ENCODE measurements at places on chromosomes 7 and 10.

DNA sequence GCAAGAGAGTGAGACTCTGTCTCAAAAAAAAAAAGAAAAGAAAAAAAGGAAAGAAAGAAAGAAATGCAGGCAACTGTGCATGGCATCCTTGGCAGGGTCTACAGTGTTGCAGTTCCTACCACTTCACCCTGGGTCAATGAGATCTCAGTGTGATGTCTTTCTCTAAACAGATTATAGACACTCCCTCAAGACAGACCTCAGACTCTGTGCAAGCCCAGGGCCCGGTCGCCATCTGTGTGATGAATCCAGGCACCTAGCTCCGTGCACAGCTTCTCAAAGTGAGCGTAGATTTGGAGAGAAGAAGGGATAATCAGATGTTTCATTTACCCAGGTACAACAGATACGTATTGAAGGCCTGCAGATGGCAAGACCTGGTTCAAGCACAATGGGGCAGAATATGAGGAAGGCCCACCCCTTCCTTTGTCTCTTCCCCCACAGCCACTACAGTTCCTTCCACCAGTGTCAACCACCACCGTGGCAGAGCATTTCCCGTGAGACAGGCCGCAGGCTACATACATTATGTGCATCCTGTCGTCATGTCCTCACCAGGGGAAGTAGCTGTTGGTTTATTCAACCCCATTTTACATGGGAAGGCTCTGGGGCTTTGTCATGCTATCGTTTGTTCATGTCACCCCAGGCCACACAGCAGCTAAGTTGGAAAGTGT lies 471.7 kb upstream of the GALNT17 start:
- no peak for DNase-seq

DNA sequence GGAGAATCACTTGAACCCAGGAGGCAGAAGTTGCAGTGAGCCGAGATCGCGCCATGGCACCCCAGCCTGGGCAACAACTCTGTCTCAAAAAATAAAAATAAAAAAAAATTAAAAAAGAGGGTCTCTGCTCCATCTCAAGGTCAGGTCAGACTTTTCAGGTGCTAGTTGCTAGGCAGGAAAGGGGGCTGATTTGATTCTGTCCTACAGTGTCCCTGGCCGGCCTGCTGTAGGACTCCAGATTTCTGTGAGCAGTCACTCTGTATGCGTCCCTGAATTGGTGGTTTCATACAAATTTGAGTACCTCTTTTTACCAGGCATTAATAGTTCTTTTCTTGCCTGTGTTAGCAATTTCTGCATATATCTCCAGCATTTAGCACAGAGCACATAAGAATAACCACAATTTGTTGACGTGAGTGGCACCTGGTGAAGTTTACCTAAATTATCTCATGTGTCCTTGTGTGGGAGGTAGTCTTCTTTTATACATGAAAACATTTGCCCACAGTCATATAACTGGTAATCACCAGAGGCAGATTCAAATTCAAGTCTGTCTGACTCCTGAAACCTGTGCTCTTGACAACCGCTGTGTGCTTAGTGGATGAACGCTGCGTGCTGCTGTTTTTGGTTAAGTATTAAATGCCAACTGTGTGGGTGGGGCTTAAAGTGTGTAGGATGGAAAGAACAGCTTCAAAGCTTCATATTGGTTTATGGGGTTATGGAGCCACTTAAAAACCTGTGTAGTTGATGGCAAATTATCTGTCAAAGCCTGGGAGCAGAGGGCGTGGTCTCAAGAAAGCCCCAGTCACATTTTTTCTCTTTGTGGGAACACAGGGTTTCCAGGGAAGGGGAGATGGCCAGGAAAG lies 3.2 kb upstream of the ZNF775 start:
- DNase-seq = no peak

DNA sequence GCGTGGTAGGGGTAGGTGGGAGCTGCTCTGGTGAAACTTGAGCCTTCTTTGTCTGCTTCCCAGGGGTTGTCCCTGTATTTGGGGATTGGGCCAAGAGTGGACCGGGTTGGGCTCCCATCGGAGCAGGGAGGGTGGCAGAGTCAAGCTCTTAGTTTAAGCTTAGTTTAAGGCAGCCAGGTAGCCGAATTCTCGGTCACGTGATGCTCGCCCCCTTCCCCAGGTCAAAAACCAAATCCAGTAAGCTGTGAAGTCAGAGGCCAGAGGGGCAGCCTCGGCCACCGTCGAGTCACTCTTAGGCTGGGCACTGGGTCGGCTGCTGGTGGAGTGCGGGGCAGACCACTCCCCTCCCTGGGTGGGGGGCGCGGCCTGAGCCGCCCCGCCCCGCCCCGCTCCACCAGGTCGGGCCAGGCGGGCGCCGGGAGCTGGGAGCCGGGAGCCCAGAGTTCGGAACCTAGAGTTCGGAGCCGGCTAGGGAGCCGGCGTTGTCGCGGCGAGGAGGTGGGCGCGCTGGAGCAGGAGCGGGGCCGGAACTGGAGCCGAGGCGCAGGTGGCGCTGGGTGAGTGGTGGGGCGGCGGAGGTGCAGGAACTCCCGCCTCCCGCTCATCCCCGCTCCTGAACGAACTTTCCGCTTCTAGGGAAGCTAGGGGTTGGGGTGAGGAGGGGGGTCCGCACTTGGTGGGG lies 2.8 kb upstream of the LZTS2 start:
- DNase-seq = no peak

GRCh38 chr10:132908621-132909295 lies 33.6 kb downstream of the CFAP46 start:
- DNase-seq = no peak

- DNase-seq = no peak
Measured at GRCh38 chr10:124614003-124614659, 130.0 kb downstream of the FAM53B start.

GRCh38 chr10:75720157-75720556 lies 288.7 kb downstream of the LRMDA start:
- DNase-seq = no peak

GRCh38 chr10:30603589-30603988 lies 26.0 kb downstream of the LYZL2 start:
- no peak for DNase-seq

DNA sequence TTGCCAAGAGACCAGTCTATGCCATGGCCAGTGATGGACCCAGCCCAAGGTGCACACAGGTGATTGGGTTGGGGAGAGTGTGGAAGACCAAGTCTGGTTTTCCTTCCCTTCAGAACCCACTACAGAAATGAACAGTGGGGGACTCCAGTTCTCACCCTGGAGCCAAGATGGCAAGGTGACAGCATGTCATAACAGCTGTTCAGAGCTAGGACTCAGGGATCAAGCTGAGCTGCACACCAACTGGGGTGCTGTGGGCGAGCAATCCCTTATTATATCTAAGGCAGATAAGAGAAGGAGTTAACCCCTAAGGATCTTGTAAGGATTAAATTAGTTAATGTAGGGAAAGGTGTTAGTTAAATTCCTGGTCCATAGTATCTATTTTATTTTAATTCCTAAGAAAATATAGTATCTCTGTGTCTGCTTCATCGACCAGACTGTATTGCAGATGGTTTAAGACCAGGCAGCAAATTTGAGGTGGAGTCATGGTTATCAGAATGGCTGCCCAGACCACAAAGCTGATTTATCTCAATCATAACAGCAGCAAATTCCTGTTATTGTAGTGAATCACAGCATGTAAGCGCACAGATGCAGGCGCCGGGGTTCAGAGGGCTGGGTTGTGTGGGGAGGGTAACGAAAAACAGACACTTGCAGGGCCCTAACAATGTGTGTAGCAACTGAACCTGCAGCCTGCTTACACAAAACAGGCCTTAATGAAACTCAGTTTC lies 208.7 kb upstream of the ZNF32 start:
- peak; percentile 19 for DNase-seq

DNA sequence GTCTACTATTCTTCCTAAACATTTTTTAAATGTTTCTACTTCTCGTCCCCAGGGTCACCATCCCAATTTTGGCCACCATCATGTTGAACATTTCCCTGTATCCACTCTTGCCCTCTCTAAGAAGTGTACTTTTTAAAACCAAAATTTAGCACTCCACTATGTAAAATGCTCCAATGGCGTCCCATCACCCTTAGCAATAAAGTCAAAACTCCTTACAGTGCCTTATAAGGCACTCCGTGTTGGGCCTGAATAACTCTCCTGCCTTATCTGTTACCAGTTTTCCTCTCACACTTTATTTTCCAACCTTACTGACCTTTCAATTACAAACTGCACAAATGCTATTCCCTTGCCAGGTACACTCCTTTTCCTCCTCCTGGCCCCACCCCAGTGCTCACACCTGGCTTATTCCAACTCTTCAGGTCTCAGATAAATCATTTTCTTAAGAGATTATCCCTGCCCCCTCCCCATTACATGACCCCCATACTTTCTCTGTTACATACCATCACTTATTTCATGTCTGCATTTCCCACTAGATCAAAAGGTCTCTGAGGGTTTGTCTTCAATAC lies 1.3 kb downstream of the TMEM168 start:
- no peak for DNase-seq

DNA sequence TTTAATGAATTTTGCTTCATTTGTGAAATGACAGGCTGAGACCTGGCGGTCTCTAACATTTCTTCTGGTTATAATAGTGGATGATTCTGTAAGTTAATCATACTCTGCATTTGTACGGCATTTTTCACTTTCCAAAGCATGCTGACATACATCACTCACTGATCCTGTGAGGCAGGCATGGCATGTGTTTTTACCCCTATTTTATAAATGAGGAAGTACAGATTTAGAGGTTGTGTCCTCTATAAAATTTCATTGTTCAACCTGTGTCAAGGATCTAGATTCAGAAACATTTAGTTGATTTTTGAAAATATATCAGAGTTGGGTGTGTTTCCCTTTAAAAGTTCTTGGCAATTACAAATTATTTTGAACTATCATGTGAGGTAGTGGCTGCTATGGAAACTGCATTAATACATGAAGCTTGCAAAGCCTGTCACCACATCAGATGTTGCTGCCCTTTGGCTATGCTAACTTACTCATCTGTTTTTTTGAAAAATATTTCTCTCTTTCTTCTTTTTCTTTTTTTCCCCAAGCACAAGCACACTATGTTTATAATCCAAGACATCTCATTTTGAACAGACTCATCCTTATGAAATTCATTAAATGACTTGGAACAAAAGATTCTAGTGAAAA lies 172.7 kb downstream of the GNAI1 start:
- no peak for DNase-seq

- no peak for DNase-seq
Measured at GRCh38 chr10:75613685-75614504, 182.5 kb downstream of the LRMDA start.

- no peak for DNase-seq
Measured at GRCh38 chr10:48940372-48940771, 732 bp upstream of the LRRC18 start.

DNA sequence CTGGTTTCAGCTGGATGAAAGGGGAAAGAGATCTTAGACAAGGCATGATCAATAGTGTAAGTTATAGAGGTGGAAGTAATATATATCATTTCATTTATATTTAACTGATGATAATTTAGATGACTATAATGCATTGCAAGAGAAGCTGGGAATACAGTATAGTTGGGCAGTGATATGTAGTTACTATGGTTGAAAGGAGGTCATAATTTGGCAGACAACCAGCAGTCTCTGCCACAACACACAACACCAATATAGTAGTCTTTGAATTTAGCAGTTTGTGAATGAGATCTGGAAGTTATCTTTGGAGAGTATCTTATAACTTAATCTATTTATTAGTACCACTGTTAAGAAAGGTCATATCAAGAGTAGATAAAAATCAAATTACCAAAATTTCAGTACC lies 39.9 kb downstream of the TAX1BP1 start:
- DNase-seq = no peak

DNA sequence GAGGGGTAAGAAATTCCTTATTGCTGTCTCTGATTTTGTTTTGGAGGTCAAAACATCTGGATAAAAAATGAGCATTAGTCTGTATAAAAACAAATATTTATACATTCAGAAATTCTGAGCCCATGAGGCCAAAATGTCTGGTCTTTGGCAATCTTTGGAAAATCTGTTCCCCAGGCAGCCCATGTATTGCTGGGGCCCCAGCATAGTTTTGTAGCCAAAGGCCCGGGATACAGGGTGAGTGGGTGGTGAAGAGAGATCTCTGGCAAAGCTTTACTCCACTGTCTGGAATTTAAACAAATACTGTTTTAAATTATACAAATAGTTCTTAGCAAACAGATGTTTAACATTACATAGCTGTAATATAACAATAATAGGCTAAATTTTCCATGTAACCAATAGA lies 134.7 kb upstream of the GALNT17 start:
- no peak for DNase-seq

DNA sequence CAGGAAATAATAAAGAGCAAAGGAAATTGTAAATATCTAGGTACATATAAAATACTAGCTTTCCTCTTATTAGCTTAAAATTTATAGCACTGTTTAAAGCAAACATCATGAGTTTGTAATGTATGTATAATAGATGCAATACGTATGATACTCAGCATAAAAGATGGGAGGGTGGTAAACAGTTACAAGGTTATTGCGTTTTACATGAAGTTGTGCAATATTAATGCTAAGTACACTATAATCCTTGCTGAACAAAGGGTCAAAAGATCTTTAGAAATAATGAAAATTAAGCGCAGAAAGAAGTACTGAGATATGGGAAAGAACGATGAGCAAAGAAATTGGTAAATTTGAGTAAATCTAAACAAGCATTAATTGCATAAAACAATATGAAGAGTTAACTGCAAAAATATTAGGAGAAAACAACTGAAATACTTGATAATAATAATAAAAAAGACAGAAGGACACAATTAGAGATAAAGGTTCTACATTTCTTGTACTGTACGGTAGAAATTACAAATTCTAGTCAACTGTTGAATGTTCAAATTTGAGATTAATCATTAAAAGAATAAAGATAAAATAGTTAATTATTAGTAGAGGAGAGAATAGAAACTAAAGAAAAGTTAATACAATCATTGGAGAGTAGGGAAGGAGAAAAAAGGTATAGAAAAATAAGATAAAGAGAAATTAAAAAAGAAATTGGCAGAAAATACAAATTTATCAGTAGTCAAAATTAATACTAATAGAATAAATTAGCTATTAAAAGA lies 17.9 kb downstream of the C10orf67 start:
- DNase-seq = no peak

- no peak for DNase-seq
Measured at GRCh38 chr7:66668677-66669076, 40.0 kb downstream of the KCTD7 start.

DNA sequence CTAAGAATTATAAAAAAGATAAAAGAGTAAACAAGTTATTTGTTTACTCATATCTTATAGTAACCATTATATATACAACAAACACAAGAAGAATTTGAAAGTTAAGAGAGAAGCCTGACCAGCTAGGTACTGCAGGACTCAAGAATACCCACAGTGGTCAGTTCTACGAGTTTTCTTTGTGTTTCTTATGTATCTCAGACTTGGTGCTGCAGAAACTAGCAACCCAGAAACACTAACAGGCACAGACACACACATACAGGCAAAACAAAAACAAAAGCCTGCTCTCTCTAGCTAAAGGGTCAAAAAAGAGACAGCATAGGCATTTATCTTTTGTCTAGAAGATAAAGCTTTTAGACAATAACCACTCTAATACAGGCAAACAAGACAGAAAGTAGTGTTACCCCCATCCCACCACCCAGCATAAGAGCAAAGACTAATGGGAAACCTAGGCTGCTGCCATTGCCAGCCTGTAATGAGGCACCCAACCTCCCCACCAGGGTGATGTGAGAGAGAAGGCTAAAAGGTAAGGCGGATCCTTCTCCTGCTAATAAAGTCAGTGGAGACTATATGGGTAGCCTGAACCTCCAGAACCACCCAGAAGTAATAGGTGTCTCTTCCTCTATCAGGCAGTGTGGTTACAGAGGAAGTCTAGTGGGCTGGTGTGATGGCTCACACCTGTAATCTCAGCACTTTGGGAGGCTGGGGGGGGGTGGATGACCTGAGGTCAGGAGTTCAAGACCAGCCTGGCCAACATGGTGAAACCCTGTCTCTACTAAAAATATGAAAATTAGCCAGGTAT lies 113.9 kb downstream of the DNAJC1 start:
- no peak for DNase-seq
